Brain (organoid and tissue), 16 donors: ENCODE measurements at places on chromosomes 2 and 18.

- DNase-seq = no peak
Measured at GRCh38 chr2:6692056-6692455, 173.7 kb downstream of the CMPK2 start.

DNA sequence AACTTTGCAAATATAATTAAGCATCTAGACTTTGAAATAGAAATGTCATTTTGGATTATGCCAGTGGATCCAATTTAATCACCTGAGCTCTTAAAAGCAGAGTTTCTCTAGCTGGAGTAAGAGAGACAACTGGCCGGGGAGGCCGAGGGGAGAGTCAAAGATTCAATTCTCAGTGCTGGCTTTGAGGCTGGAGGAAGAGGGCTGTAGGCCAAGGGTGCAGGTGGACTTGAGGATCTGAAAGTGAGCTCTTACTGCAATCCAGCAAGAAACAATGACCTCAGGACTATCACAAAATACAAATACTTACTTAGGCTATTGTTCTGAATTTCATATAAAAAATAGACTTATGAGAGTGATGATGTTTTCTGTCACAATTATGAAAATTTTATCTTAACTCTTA, 814.5 kb downstream of the CBLN2 start:
- DNase-seq = no peak

DNA sequence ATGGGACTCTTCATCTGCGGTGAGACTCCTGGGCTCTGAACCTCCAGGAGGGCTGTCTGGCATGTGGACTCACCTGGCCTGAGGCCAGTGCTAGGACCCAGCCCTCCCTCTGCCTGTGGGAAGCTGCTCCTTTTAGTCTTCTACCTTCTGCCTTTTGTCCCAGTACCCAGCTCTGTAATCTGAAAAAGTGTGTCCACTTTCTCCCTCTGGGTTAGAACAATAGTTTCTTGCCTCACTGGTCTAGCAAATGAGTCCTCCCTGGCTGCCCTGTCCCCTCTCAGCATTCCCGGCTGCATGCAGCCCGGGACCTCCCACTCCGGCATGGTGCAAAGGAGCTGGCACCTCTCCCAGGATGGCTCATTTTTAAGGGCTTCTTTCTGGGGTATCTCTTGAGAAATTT, 25.9 kb downstream of the GKN2 start:
- no peak for DNase-seq

DNA sequence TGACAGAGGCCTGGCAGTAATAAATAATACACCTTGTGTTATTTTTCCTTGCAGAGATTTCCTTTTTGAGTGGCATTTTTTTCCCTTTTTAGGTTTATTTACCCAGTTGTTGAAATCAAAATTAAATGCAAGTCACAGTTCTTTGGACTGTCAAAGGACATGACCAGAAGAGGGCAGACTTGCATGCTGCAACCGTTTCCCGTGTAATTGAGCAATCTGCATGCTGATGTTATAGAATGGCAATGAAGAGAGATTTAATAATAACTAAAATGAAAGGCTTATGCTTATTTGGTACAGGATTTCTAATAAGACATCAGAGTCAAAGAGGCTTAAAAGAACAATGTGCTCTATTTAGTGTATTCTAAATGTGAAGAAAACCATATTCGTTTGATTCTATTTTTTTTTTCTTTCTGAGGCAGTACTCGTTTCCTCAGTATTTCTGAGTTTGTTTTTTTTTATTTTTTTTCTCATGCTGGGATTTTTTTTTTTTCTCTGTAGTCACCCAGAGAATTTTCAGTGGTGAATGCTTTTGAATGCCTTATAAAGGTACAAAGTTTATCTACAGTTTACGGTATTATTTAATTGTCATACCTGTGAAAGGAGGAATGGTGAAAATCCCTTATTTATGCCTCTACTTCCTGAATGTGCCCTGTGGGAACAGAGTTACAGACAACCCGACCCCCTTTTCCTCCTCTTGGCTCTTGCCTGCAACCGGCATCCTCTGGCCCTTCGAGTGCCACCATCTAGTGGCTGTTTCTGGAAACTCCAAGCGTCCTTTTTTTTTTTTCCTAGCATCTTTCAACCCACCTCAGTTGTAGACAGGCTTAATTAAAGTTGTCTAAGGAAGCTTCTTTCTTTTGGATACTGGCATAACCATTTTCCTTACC, 368.5 kb downstream of the LRRTM1 start:
- peak; percentile 87 for DNase-seq

- no peak for DNase-seq
Measured at GRCh38 chr18:58097907-58098166, 53.8 kb downstream of the NEDD4L start.

DNA sequence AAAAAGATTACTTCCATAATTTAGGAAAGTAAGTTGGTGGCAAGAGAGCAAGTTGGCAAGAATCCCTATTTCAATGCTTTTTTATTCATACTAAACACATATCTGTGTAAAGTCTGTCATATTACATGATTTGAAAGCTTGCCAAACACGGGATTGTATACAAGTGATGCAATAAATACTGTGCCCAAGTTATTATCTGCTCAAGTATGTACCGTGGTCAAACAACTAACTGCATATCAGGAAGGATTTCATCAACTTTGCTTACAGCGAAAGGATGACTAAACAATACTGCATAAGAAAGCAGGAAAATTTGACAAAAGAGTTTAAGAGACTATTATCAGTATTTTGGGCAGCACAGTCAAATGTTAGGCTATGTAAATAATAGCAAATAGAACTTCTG, 69.6 kb upstream of the SCN1A start:
- no peak for DNase-seq

DNA sequence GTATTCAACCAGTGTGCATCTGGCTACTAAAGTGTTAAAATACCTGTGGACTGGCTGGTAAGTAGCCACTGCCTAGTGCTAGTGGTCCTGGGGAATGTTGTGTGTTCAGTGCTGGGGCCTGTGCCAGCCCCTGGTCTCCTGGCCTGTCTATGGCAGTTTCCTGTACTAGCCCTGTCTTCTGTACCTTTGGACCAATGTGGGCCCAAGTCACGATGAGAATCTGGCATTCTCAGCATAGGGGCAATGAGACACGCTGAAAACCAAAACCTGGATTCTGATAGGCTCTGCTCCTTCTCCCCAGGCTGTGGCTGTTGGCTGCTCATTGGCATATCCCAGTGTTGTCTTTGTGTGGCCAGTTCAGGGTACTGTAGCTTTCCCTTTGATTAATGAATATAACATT, 170.4 kb downstream of the PTPRM start:
- no peak for DNase-seq

- no peak for DNase-seq
Measured at GRCh38 chr18:62763101-62763521, 47.8 kb downstream of the PHLPP1 start.

GRCh38 chr2:207160115-207160514, 5.6 kb downstream of the KLF7 start:
- no peak for DNase-seq

DNA sequence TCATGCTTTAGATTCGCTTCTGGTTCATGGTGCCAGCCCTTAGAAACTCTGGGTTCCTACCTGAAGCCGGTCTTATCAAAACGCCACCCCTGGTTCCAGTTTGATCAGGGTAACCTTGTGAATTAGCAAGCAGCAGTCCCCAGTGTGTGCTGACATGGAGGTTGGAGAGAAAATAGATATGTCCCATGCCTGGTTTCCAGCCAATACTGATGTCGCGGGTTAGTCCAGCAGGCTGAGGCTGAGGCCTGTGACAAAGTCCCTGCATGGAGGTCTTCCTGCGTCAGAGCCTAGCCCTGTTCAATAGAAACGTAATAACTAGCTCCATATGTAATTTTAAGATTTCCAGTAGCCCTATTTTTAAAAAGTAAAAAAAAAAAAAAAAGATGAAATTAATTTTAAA, 28.2 kb downstream of the LPIN1 start:
- no peak for DNase-seq

DNA sequence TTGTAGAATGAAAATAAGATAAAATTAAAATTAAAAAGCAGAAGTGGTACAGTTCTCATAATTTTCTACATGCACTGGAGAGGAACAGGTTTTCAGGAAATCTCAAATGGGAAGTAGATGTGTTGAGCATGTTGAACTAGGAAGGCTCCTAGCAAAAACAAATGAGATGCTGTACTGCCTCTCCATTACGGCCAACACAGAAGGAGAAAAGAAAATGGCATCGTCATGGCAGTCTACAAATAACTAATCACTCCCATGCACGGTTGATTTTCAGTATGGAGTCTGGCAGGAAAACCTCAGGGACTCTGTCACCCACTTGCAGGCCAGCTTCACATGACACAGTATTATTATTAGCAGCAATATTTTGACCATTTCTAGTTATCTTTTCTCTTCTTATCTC, 278.7 kb downstream of the NRXN1 start:
- peak; percentile 34 for DNase-seq

DNA sequence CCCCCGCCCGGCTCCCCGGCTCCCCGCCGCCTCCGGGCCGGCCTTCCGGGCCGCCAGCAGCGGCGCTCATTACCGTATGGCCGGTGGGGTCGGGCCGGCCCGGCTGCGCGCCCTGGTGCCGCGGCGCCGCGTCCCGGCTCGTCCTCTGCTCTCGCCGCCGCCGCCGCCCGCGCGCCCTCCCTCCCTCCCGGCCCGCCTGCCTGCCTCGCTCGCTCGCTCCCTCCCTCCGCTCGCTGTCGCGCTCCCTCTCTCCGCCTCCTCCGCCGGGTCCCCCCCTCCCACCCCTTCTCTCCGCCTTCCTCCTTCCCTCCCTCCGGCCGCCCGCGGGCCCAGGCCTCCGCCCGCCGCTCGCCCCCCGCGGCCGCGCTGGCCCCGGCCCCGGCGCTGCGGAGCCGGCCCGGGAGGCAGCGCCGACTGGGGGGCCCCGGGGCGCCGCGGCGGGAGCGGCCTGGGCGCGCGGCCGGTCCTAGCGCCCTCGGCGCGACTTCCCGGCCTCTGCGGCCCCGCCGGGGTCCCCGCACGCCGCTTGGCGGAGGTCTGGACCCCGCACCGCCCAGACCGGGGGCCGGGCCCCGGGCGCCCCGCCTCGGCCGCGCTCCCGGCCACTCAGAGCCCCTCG, at the start of gene DNMT3A:
DNMT3A (minus strand) TSS at position 173 of the 619 bp plus-strand sequence. CDS start 27,941 bp downstream, outside the sequence.
- peak; percentile 85 for DNase-seq

DNA sequence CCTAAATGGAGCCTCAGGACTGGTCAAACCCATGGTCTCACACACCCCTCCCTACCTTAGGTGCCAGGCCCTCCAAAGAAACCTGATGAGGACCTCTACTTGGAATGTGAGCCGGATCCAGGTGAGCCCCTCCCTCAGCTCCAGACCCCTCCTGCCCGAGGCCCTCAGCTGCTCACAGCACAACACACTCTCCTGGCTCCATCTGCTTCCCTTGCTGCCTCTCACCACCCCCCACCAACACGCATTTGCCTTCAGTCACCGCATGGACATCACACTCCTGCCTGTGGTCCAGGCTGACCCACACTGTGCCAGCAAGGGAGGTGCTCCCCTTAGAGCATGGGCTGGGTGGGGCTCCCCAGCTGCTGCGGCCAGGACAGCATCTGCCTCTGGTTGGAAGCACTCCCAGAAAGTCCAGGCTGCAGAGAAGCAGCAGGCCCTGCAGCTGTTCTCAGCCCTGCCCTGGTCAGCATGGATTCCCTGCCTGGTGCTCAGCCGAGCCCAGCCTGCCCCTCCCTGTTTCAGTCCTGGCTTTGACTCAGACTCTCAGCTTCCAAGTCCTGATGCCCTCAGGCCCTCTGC, 15.1 kb downstream of the SH2D6 start:
- peak; percentile 57 for DNase-seq

- peak; percentile 73 for DNase-seq
Measured at GRCh38 chr2:54999182-54999581, 51.1 kb downstream of the RTN4 start.

GRCh38 chr18:31684279-31685096, at the start of gene B4GALT6:
TSS of gene B4GALT6 (minus strand) at chr18:31684581. CDS start at chr18:31684426, 155 bp downstream.
- DNase-seq = peak; percentile 80

DNA sequence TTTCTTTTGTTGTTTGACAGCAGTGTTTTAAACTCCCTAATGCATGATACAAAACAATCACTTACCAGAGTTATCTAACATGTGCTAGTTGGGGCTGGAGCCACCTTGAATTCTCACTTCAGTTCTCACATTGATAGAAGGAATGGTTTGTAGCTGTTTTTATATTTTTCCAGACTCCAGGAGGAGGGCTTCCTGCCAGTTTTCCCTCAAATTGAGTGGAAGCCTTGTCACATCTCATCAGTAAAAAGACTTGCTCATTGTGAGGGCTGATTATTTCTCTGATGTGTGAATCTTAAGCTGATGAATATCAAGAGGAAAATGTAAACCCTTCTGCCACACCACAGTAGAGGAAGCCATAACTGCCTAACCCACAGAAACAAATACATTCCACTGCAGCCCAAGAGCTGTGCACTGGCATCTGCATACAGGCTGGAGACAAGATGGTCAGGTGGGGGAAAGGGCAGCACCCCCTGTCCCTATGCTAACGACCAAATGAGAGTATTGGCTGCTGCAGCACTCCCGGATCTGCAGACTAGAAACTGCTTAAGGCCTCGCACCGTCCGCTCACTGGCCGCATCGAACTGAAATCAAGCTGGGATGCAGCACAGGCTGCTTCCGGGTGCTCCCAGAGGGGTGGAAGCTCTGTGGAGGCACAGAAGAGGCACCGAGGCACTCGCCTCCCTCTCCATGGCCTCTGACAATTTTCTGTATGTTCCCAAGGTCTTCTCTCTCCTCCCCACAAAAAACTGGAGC, 73.7 kb upstream of the TPO start:
- DNase-seq = no peak

GRCh38 chr2:66532972-66533868, 98.3 kb downstream of the MEIS1 start:
- DNase-seq = peak; percentile 45

DNA sequence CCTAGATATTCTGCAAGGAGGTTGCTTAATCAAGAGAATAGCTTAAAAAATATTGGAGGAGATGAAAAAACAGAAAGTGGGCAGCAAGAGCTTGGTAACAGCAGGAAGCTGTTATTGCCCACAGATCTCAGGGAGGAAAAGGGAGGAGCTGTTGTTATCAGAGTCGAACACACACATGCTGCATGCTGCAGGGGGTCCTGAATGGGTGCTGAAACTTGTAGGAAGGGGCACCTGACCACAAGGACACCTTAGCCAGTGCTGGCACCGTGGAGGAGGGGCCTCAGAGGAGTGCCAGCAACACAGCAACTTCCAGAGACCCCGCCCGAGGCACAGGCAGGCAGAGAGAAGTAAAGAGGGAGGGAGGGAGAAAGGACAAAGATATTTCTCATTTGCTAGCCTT, 332.9 kb downstream of the SOCS6 start:
- DNase-seq = no peak

GRCh38 chr2:161044095-161044865, 115.9 kb upstream of the TANK start:
- no peak for DNase-seq

DNA sequence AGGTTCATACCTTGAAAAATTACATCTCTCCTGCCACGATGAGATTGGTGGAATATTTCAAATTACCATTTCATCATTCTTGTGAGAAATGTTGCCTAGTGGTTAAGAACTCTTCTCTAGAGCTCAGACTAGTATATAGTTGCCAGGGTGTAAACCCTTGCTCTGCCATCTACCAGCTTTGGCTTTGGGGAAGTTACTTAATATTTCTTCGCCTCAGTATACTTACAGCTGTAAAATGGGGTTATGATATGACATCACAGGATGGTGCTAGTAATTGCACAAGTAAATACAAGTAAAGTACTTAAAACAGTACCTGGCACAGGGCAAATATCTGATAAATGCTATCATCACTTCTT, 1.5 kb downstream of the SPOPL start:
- DNase-seq = no peak

GRCh38 chr2:9552219-9553178, 3.1 kb downstream of the ADAM17 start:
- DNase-seq = no peak

GRCh38 chr2:28348921-28349320, 43.7 kb upstream of the FOSL2 start:
- DNase-seq = no peak

- no peak for DNase-seq
Measured at GRCh38 chr2:107553539-107553938, 273.2 kb upstream of the RGPD4 start.

GRCh38 chr2:46521215-46521683, 41.9 kb downstream of the TMEM247 start:
- peak; percentile 63 for DNase-seq
